ENCODE measurements at places on chromosomes 7 and 10. TPM values are rescaled to one million over a fixed set of nuclear protein-coding genes. Genes with fewer than 3 reads are reported as not detected.
A peak's percentile ranks its signal among the peaks of the same experiment; 100 is the strongest.

DNA sequence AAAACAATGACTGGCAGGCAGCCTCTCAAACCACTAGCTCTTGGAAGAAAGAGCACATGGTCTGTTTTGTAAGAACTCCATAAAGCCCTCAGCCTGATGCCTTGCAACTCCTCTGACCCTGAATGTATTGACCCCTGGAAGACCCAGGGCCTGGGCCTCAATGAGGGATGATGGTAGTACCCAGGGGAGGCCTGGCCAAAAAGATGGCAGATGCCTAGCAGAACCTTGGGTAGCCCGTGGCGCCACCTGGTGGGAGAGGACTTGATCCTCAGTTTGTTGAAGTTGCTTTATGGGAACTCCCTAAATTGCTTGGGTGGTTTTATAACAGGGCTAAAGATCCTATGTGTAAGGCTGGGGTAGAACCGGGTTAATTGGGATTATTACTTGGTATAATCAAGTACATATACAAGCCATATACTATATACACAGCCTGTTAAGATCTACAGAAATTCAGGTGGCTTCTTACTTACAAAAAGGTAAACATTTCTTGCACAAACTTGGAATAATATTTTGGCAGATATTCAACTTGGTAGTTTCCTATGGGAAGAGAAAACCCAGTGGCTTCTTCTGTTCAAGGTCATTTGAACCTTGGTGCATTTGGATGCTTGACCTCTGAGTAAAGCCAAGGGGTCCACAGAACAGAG, 95.8 kb upstream of the CACUL1 start:
- DNase-seq, result peak; percentile 74

DNA sequence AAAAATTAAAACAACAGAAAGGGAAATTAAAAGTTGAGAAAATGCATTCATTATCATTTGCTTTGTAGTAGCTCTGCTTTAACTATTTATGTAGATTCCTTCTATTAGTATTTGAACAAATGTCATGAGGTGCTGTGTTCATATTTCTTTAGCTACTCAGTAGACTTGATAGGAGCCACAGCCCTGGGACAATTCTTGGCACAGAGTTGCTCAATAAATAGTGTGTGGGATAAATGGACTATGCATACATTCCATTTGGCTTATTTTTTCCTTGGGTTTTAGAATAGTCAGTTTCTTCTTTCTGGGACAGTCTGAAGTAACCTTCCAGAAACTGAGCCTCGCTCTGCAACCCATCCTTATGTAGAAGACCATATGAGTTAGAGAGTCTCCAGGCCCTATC, 13.4 kb downstream of the RPP30 start:
- no peak for DNase-seq

DNA sequence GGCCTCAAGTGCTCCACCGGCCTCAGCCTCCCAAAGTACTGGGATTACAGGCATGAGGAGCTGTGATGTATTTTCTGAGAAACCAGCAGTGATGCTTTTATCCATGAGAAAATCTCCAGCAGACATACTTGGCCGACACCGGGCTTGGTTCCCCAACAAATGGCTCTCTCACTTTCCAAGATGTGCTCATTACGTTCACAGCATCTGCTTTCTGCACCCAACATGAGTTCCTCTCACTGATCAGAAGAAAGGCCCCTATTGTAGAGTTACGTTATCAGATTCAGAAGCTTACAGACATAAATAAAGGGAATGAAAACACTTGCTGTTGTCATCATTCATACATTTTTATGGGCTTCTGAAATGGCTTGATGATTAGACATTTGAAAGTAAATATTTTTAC, 95.0 kb downstream of the CALD1 start:
- no peak for DNase-seq

Gene FAM25A
- total RNA-seq, result not detected

DNA sequence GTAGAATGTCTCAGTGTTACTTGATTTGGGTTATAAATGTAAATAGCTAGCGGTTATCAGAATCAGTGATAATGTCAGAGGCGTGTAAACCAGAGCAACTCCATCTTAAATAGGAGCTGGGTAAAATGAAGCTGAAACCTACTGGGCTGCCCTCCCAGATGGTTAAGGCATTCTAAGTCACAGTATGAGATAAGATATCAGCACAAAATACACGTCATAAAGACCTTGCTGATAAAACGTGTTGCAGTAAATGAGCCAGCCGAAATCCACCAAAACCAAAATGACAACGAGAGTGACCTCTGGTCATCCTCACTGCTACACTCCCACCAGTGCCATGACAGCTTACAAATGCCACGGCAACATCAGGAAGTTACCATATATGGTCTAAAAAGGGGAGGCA, 172.3 kb downstream of the CHRM2 start:
- no peak for DNase-seq

Gene NFE2L3
- 10.3 TPM for total RNA-seq

Gene TRIM50
- total RNA-seq, result not detected

GRCh38 chr10:74032900-74033655, 35.2 kb downstream of the VCL start:
- DNase-seq, result no peak

Gene FAM221A
- 8.1 TPM for total RNA-seq

Gene LIPJ
- total RNA-seq, result not detected

- DNase-seq, result no peak
These were observed 27.5 kb downstream of the RSU1 start for GRCh38 chr10:16789765-16790164.

All from lung microvascular endothelial cell (primary cell).